ENCODE measurements at places on chromosomes 16 and 17. TPM values are rescaled to one million over a fixed set of nuclear protein-coding genes. Genes with fewer than 3 reads are reported as not detected.

GRCh38 chr17:68909066-68909465 lies 46.1 kb downstream of the ABCA8 start:
- no peak for DNase-seq
- no peaks in the 10 kb centered on the region for H3K27me3 ChIP-seq
- H3K27ac ChIP-seq: peak overlapping the region; percentile 87
- peaks cover 2% of the 10 kb centered on the region for H3K36me3 ChIP-seq

- H3K27me3 ChIP-seq: no peaks in the 10 kb centered on the region
- no peak for DNase-seq
- H3K4me1 ChIP-seq: peaks cover 38% of the 10 kb centered on the region
- H3K4me3 ChIP-seq: no peak overlapping the region
These were observed 55.3 kb downstream of the CCDC57 start for GRCh38 chr17:82157046-82158035.

DNA sequence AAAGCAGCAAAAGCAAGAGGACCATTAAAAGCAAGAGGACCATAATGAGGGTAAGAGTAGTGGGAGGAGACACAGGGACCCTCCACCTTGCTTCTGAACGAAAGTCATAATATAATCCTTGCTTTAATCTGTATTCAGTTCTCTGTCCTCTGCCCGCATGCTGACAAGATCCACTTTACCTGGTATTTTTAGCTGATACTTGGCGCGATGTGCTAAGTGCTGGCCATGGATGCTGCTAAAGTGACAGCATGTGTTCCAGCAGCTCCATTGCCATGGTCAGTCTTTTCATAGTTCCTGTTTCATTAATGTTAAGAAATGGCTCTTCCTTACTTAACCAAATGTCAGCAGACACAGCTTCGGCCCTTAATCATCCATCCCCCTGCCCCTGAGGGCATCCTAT lies 86.8 kb downstream of the CA10 start:
- no peak overlapping the region for H3K4me3 ChIP-seq
- no peak overlapping the region for H3K27ac ChIP-seq
- no peaks in the 10 kb centered on the region for H3K27me3 ChIP-seq
- DNase-seq: no peak

GRCh38 chr16:20911361-20911760 lies 10.8 kb downstream of the LYRM1 start:
- H3K4me1 ChIP-seq: peaks cover 25% of the 10 kb centered on the region
- no peak overlapping the region for H3K4me3 ChIP-seq
- no peaks in the 10 kb centered on the region for H3K27me3 ChIP-seq
- peak overlapping the region; percentile 58 for H3K27ac ChIP-seq

GRCh38 chr17:49722066-49722465 lies 14.3 kb upstream of the SLC35B1 start:
- DNase-seq: no peak
- H3K4me3 ChIP-seq: no peak overlapping the region
- no peak overlapping the region for H3K27ac ChIP-seq
- H3K27me3 ChIP-seq: no peaks in the 10 kb centered on the region
- H3K36me3 ChIP-seq: peaks cover 96% of the 10 kb centered on the region

DNA sequence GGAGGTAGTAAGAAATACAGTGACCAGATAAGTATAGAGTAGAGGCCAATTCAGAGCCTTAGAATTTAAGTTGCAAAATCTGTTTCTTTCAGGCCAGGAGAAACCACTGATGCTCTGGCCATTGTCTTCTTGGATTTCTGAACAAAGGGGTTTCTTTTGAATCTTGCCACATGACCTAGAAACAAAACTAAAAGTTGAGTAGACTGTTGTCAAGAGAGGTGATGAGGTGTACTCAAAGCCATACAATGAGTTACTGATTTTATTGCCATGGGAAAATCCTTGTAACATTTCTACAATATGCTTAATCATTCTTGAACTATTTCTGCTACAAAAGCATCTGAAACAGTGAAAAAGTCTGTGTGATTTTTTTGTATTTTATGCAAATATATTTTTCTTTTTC lies 881.3 kb downstream of the CDH11 start:
- no peaks in the 10 kb centered on the region for H3K4me1 ChIP-seq
- H3K4me3 ChIP-seq: no peak overlapping the region
- H3K27ac ChIP-seq: no peak overlapping the region
- H3K36me3 ChIP-seq: no peaks in the 10 kb centered on the region
- no peak for DNase-seq

DNA sequence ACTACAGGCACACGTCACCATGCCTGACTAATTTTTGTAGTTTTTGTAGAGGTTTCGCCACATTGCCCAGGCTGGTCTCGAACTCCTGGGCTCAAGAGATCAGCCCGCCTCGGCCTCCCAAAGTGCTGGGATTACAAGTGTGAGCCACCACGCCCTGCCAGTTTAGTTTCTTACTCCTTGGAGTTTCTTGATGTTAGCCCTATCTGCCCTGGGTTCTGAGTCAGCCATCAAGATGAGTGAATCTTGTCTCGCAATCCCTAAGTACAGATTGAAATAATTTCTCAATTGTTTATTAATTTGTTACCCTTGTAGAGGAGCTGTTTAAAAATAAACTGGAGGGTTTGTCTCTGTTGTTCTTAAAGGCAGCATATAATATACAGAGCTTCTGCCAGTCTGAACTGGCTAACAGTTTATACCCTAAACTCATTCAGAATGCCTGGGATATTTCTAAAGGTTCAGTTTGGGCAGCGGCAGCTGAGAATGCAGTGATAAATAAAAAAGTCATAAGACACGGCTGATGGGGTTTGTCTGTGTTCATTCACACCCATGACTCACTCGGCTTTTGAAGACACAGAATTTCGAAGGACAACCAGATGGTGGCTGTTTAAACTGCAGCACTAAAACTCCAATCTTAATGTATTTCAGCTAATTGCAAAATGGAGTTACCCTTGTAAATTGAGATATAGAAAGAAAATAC lies 39.6 kb downstream of the GPRC5B start:
- no peaks in the 10 kb centered on the region for H3K4me1 ChIP-seq
- H3K4me3 ChIP-seq: no peak overlapping the region
- H3K36me3 ChIP-seq: no peaks in the 10 kb centered on the region
- H3K27ac ChIP-seq: no peak overlapping the region
- H3K27me3 ChIP-seq: no peaks in the 10 kb centered on the region

DNA sequence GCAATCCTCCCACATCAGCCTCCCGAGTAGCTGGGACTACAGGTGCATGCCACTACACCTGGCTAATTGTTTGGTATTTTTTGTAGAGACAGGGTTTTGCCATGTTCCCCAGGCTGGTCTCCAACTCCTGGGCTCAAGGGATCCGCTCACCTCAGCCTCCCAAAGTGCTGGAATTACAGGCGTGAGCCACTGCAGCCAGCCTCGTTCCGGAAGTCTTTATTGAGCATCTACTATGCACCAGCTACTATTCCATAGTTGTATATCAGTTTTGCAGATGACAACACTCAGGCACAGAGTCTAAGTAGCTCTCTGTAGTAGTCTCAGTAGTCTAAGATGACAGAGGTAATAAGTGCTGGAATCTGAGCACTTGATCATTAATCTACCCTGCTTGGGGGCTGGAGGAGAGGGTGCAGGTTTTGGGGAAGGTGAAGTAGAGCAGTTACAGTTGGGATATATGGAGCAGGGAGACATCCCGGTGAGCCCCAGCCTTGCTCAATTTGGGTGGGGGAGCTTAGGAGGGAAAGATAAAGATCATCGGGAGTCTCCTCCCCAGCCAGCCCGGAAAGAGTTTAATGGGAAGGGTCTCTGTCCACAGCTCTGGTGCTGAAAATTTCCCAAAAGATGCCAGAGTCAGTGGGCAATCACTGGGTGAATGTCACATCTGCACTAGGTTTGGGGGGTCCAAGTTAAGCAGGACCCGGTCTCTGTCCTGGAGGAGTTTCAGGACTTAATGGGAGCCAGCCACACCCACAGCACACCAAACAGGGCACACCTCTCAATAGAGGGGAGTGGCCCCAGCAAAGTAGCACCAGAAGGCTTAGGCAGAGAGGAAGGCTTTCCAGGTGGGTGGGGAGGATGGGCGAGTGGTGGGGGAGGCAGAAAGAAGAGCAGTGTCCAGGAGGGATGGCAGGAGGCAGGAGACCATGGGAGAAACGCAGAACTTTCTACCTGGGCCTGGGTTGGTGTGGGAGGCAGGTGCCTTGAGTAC lies 1.7 kb downstream of the OTOP3 start:
- peaks cover 34% of the 10 kb centered on the region for H3K27me3 ChIP-seq
- H3K4me1 ChIP-seq: peaks cover 22% of the 10 kb centered on the region
- H3K36me3 ChIP-seq: no peaks in the 10 kb centered on the region
- DNase-seq: no peak

DNA sequence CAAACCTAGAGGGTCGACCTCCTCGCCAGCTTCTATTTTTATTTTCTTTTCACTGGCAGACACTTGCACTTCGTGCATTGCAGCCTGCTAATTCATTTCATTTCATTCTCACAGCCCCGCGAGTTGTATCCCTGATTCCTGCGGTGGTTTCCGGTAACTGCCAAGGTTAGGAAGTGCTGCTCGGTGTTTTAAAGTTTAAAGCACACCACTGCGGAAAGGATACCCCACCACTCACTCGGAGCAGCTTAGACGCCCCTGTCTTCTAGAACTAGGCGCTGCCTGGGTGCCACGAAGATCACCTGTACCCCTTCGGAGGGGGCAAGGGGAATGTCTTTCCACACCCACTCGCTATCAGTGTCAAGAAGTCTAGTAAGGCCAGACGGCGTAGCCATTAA lies 509 bp downstream of the CNEP1R1 start:
- H3K36me3 ChIP-seq: peaks cover 20% of the 10 kb centered on the region
- peak; percentile 40 for DNase-seq
- H3K4me3 ChIP-seq: peak overlapping the region; percentile 92
- no peaks in the 10 kb centered on the region for H3K27me3 ChIP-seq

DNA sequence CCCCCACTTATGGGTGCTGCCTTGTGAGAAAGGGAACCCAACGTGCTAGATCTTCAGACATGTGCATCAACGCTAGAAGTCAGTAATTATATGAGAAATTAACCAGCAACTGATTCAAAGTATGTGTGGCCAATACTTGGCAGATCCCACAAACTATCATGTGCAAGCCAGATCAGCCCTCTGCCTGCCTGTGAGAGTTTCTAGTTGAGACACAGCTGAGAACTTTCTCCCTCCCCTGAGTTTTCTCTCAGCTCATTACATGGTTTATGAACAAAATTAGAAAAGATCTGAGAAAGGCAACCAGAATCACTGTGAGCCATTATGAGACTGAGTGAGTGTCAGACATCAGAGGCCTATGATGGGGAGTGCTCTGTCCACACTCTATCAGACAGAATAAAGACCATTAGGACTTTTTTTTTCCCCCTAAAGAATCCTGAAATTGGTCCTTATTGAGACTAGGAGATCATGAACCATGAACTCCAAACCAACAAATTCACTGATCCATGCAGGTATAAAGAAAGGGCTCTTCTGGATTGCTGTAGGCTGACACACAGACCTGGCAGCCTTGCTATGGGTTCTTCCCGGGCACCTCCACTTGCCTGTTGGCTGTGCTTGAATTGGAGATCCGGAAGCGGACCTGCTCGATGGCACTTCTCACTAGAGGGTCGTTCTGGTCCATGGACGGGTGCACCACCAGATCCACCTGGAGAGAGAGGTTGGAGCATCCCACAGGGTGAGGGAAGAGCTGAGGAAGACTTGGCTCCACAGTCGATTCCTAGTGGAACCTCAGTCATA lies 51.5 kb downstream of the GTF3C1 start:
- no peak overlapping the region for H3K27ac ChIP-seq
- peaks cover 78% of the 10 kb centered on the region for H3K36me3 ChIP-seq
- DNase-seq: no peak
- H3K4me3 ChIP-seq: no peak overlapping the region
- H3K27me3 ChIP-seq: no peaks in the 10 kb centered on the region

- no peaks in the 10 kb centered on the region for H3K36me3 ChIP-seq
- H3K4me3 ChIP-seq: peak overlapping the region; percentile 63
- H3K4me1 ChIP-seq: no peaks in the 10 kb centered on the region
These were observed 1.1 kb downstream of the SPECC1 start for GRCh38 chr17:20010099-20010863.

- no peak overlapping the region for H3K27ac ChIP-seq
- H3K36me3 ChIP-seq: peaks cover 15% of the 10 kb centered on the region
- peaks cover 21% of the 10 kb centered on the region for H3K4me1 ChIP-seq
- no peak overlapping the region for H3K4me3 ChIP-seq
These were observed 173.8 kb upstream of the CHMP6 start for GRCh38 chr17:80817861-80818260.

GRCh38 chr16:55102531-55102930 lies 171.9 kb downstream of the IRX5 start:
- H3K4me3 ChIP-seq: no peak overlapping the region
- no peaks in the 10 kb centered on the region for H3K36me3 ChIP-seq
- no peaks in the 10 kb centered on the region for H3K4me1 ChIP-seq

- H3K36me3 ChIP-seq: peaks cover 28% of the 10 kb centered on the region
- peaks cover 7% of the 10 kb centered on the region for H3K4me1 ChIP-seq
- H3K27ac ChIP-seq: no peak overlapping the region
- no peaks in the 10 kb centered on the region for H3K27me3 ChIP-seq
These were observed 9.6 kb downstream of the LDAF1 start for GRCh38 chr16:21167929-21168602.

DNA sequence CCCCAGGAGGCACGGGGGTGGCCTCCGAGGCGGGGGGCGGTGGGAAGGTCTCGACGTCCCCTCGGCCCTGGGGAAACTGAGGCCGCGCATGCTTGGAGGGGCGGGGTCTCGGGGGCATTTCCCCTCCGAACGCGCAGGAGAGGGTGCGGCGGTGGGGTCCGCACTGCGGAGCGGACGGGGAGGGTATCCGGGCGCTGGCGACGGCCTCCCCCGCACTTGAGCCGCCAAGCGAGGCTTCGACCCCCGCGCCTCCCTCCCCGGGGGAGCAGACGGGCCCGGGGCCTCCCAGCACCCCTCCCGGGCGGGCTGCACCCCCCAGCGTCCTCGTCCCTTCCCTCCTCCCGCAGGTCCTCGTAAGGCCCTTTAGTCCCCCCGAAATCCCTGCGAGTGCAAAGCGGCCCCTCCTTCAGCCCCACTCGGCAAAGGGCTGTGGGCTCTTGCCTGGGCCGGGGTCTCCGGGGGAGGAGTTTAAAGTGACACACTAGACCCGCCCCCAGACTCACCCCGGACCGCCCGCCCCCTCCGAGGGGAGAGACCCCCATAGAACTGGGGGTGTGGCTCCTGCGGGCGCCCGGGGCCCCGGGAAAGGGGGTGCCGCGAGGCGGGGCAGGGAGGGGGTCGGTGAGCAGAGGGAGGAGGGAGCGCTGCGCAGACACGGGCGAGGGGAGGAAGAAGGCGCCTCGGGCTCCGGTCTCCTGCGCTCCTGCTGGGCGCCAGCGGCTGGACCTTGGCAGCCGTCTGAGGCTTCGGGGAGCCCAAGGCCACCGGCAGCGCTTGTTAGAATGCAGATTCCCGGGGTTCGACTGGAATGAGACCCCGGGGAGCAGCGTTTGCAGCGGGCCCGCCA lies 632 bp downstream of the BAIAP3 start:
- H3K4me1 ChIP-seq: peaks cover 86% of the 10 kb centered on the region
- peak; percentile 45 for DNase-seq
- no peaks in the 10 kb centered on the region for H3K36me3 ChIP-seq
- H3K27ac ChIP-seq: no peak overlapping the region
- H3K27me3 ChIP-seq: peaks cover 6% of the 10 kb centered on the region
- peak overlapping the region; percentile 51 for H3K4me3 ChIP-seq

PPP1R27 gene
- total RNA-seq: 2.3 TPM

IL17C gene
- not detected for total RNA-seq

TBC1D3D gene
- total RNA-seq: 0.24 TPM

ITGAL gene
- total RNA-seq: 0.92 TPM

ELAC2 gene
- 71.4 TPM for total RNA-seq

PRSS22 gene
- not detected for total RNA-seq

ACE gene
- total RNA-seq: 1.6 TPM
